ENCODE measurements at places on chromosomes 4 and X. TPM values are rescaled to one million over a fixed set of nuclear protein-coding genes. Genes with fewer than 3 reads are reported as not detected.
A peak's percentile ranks its signal among the peaks of the same experiment; 100 is the strongest.

DNA sequence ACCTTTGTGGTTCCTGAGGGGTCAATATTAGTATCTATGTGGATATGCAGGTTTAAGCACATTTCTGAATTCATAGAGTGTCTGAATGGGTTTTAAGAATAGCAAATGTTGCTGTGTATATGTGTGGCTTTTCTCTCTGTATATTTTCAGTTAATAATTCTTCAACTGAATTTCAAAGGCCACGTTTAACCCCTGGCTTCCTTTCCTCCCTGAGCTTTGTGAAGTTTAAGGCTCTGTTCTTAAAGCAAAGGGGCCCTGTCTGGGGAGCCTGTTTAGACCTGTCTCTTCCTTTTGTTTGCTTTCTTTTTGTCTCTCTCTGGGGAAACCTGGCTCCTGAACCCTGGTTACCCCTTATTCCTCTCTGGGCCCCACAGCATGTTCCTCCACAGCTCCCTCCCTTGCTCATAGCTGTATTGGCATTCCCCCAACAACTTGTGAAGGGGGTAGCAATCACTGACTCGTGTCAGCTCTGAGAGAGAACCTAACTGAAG, 139.1 kb downstream of the COL4A6 start:
- no peak for DNase-seq
- no peak overlapping the region for H3K27ac ChIP-seq
- H3K4me3 ChIP-seq = no peak overlapping the region
- H3K36me3 ChIP-seq = no peaks in the 10 kb centered on the region
- H3K4me1 ChIP-seq = no peaks in the 10 kb centered on the region

DNA sequence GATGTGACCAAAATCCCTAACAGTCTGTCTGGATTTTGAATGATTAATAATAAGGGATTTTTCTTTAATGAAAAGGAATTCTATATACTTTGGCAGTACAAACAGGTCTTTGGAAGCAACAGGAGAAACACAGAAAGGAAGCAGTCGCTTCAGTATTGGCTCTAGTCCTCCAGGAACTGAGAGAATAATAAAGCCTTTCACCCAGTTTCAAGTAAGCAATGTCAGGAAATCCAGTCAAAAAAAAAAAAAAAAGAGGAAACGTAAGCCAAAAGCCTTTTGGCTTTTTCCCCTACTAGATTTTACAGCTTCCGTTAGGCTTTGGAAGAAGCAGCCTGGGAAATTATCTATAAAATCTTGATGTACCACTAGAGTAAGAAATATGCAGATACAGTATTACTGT, 61.7 kb upstream of the HDAC8 start:
- DNase-seq = no peak
- H3K27me3 ChIP-seq = peaks cover 8% of the 10 kb centered on the region
- no peak overlapping the region for H3K4me3 ChIP-seq
- H3K27ac ChIP-seq = no peak overlapping the region
- H3K4me1 ChIP-seq = no peaks in the 10 kb centered on the region

- H3K27me3 ChIP-seq = no peaks in the 10 kb centered on the region
- H3K27ac ChIP-seq = no peak overlapping the region
- H3K4me3 ChIP-seq = no peak overlapping the region
Observed at GRCh38 chr4:137032222-137032621, 500.1 kb downstream of the PCDH18 start.

- no peaks in the 10 kb centered on the region for H3K36me3 ChIP-seq
- no peaks in the 10 kb centered on the region for H3K4me1 ChIP-seq
- DNase-seq = no peak
- H3K4me3 ChIP-seq = no peak overlapping the region
Observed at GRCh38 chrX:134622056-134622812, 36.0 kb downstream of the PLAC1 start.

CT45A3 gene
- total RNA-seq = not detected

TMEM271 gene
- total RNA-seq = not detected

TRAM1L1 gene
- total RNA-seq = 3.1 TPM

TNIP3 gene
- 0.73 TPM for total RNA-seq

DNA sequence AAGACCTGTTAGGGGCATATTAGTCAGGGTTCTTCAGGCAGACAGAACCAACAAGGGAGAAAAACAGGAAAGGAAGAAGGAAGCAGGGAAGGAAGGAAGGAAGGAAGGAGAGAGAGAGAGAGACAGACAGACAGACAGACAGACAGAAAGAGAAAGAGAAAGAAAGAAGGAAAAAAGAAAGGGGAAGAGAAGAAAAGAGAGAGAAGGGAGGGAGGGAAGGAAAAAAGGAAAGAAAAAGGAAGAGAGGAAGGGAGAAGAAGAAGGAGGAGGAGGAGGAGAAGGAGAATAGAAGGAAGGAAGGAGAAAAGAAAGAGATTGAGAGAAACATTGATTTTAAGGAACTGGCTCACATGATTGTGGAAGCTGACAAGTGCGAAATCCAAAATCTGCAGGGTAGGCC, 89.0 kb downstream of the DHX15 start:
- H3K36me3 ChIP-seq = no peaks in the 10 kb centered on the region
- H3K4me1 ChIP-seq = no peaks in the 10 kb centered on the region
- no peak overlapping the region for H3K4me3 ChIP-seq
- no peak for DNase-seq
- H3K27me3 ChIP-seq = no peaks in the 10 kb centered on the region

DNA sequence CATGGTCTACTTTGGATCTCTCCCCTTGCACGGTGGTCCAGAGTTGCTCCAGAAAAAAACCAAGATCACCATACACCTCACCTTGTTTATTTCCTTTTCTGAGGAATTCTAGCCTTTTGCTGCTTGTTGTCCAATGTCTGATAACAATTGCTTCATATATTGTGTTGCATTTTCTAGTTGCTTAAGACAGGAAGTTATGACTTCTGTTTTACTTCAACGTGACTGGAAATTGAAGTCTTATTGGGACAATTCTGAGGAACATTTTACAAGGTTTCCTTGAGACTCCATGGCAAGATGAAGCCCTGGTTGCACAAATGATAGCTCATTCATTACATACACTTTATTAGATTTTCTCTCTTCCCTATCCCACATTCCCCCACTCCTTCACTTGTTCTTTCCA, 5.2 kb downstream of the CXCL1 start:
- H3K36me3 ChIP-seq = no peaks in the 10 kb centered on the region
- no peak overlapping the region for H3K4me3 ChIP-seq
- no peaks in the 10 kb centered on the region for H3K27me3 ChIP-seq
- no peak for DNase-seq
- H3K27ac ChIP-seq = no peak overlapping the region
- no peaks in the 10 kb centered on the region for H3K4me1 ChIP-seq

- no peak for DNase-seq
- no peak overlapping the region for H3K27ac ChIP-seq
- H3K27me3 ChIP-seq = no peaks in the 10 kb centered on the region
- no peaks in the 10 kb centered on the region for H3K36me3 ChIP-seq
Observed at GRCh38 chr4:79588679-79589078, 180.7 kb upstream of the GK2 start.

RHOXF2 gene
- total RNA-seq = not detected

DNA sequence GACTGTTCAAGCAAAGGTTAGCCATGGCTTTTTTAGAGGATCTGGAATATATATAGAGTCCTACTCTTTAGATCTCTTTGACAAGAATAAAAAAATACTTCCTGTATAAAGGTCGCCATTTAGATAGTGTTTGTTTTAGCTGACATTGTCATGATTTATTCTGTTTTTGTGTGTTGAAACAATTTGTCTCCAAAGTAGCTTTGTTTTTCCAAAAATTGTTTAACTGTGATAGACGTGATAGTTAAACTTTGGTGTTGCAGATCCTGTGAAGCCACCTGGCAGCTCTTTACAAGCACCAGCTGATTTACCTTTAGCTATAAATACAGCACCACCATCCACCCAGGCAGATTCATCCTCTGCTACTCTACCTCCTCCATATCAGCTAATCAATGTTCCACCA, 80.3 kb upstream of the SMARCA5 start:
- no peak overlapping the region for H3K27ac ChIP-seq
- DNase-seq = no peak
- no peaks in the 10 kb centered on the region for H3K27me3 ChIP-seq
- H3K36me3 ChIP-seq = no peaks in the 10 kb centered on the region
- H3K4me1 ChIP-seq = no peaks in the 10 kb centered on the region

- no peaks in the 10 kb centered on the region for H3K27me3 ChIP-seq
- no peaks in the 10 kb centered on the region for H3K4me1 ChIP-seq
- H3K36me3 ChIP-seq = no peaks in the 10 kb centered on the region
- peak overlapping the region; percentile 1 for H3K27ac ChIP-seq
- no peak overlapping the region for H3K4me3 ChIP-seq
Observed at GRCh38 chr4:3331511-3332394, 38.9 kb downstream of the RGS12 start.

DNA sequence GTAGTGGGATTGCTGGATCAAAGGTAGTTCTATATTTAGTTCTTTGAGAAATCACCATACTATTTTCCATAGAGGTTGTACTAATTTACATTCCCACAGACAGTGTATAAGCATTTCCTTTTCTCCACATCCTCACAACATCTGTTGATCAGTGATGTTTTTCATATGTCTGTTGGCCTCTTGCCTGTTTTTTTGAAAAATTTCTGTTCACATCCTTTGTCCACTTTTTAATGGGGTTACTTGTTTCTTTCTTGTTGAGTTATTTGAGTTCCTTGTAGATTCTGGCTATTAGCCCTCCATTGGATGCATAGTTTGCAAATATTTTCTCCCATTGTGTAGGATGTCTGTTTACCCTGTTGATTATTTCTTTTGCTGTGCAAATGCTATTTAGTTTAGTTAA, 72.6 kb downstream of the STOX2 start:
- no peaks in the 10 kb centered on the region for H3K27me3 ChIP-seq
- no peaks in the 10 kb centered on the region for H3K4me1 ChIP-seq
- no peaks in the 10 kb centered on the region for H3K36me3 ChIP-seq
- H3K4me3 ChIP-seq = no peak overlapping the region
- no peak overlapping the region for H3K27ac ChIP-seq

DNA sequence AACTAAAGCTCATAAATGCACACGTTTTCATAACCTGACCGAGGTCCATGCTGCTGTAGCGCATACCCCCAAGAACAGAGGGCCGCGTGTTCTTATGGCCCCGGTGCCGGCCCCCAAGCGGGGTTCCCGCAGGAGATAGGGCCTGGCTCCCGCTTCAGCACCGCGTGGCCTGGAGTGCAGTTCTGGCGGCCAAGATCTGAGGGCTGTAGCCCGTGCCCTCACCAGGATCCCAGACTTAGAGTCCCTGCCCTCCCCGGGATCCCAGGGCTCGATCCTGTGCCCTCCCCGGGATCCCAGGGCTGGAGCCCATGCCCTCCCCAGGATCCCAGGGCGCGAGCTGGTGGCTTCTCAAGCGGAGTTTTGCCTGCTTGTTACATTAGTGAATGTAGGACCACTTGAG, 1.0 kb upstream of the GRPEL1 start:
- DNase-seq = no peak
- H3K27me3 ChIP-seq = no peaks in the 10 kb centered on the region
- H3K4me1 ChIP-seq = peaks cover 11% of the 10 kb centered on the region

DNA sequence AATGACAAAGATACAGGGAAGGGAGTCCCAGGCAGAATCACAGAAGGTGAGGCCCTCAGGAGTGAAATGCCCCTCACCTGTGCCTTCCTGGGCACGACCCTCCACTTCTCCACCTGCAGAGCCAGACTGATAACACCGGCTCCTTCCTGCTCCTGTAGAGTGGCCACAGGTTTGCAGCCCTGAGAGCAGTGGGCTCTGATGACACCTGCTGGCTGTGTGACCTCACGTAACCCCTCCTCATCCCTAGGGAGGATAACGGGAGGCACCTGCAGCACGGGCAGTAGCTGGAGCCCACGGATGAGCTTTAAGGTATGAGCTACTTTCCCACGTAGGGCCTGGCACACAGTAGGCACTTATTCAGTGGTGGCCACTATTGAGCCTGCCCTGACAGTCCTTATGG, 25.5 kb upstream of the MAN2B2 start:
- peaks cover 46% of the 10 kb centered on the region for H3K27me3 ChIP-seq
- DNase-seq = no peak
- no peak overlapping the region for H3K4me3 ChIP-seq
- no peak overlapping the region for H3K27ac ChIP-seq

PABPC4L gene
- 0.98 TPM for total RNA-seq

NOX1 gene
- not detected for total RNA-seq

DNA sequence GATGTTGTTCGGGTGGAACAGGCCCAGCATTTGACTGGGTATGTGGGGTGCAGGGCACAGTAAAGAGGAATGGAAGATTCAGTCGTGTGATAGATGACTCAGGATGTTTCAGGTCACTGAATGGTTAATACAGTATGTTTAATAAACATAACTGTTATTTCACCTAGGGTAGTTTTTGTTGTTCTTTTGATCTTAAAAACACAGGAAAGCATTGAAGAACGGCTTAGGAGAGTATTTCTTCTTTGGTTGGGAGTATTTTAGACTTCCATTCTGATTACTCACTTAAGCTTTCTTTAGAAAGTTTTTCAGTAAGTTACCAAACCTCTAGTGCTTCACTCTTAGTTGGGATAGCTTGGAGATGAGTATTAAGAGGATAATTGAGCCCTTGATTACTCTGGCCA, 62.3 kb downstream of the STAG2 start:
- no peaks in the 10 kb centered on the region for H3K27me3 ChIP-seq
- no peaks in the 10 kb centered on the region for H3K4me1 ChIP-seq
- DNase-seq = no peak
- H3K36me3 ChIP-seq = no peaks in the 10 kb centered on the region
- no peak overlapping the region for H3K4me3 ChIP-seq

GRCh38 chr4:18214411-18215055, 193.0 kb upstream of the LCORL start:
- H3K4me3 ChIP-seq = no peak overlapping the region
- H3K36me3 ChIP-seq = no peaks in the 10 kb centered on the region
- no peaks in the 10 kb centered on the region for H3K4me1 ChIP-seq
- no peak overlapping the region for H3K27ac ChIP-seq
- no peak for DNase-seq
- no peaks in the 10 kb centered on the region for H3K27me3 ChIP-seq

SMARCA1 gene
- total RNA-seq = 33.4 TPM

CNGA1 gene
- total RNA-seq = 1.9 TPM

RPS6KA6 gene
- total RNA-seq = 0.96 TPM

DNA sequence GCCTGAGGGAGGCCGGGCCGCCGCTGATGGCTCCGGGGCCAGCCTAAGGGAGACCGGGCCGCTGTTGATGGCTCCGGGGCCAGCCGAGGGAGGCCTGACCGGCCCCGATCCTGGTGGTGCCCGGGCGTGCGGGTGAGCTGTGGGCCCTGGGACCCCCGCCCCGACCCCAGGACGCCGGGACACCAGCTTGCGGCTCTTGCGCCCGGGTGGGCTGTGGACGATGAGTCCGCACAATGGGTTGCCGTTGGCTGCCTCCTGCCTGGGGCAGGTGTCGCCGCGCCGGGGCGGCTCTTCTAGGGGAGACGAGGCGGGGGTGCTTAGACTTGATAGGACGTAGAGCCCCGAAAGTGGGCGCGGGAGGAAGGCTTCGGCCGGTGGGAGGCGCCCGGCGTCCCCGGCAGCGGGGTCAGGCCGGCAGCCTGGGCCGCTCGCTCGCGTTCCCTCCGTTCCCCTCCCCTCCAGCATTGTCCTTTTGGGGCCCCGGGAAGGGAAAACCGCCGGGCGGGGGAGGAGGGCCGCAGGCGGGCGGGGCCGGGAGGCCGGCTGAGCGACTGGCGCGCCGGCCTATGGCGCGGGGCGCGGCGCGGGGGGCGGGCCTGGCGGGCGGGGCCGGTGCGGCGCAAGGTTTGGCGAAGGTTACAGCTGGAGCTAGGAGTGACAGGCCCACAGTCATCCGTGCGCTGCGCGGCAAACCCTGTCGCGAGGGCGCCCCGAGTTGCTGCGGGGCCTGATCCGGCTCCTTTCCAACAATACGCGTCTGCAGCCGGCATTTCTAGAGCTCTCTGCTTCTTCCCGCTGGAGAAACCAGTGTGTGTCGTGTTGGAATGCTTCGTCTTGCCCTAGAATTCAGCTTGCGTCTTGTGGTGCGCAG, 819 bp downstream of the KIAA0232 start:
- peak; percentile 91 for DNase-seq
- H3K27me3 ChIP-seq = no peaks in the 10 kb centered on the region
- peaks cover 9% of the 10 kb centered on the region for H3K4me1 ChIP-seq
- peak overlapping the region; percentile 99 for H3K4me3 ChIP-seq
- peak overlapping the region; percentile 99 for H3K27ac ChIP-seq
- no peaks in the 10 kb centered on the region for H3K36me3 ChIP-seq

YY2 gene
- 3.6 TPM for total RNA-seq
